ENCODE measurements at places on chromosomes 6 and 20. TPM values are rescaled to one million over a fixed set of nuclear protein-coding genes. Genes with fewer than 3 reads are reported as not detected.

- no peak for DNase-seq
Observed at GRCh38 chr6:11527274-11527870, 10.2 kb upstream of the TMEM170B start.

DNA sequence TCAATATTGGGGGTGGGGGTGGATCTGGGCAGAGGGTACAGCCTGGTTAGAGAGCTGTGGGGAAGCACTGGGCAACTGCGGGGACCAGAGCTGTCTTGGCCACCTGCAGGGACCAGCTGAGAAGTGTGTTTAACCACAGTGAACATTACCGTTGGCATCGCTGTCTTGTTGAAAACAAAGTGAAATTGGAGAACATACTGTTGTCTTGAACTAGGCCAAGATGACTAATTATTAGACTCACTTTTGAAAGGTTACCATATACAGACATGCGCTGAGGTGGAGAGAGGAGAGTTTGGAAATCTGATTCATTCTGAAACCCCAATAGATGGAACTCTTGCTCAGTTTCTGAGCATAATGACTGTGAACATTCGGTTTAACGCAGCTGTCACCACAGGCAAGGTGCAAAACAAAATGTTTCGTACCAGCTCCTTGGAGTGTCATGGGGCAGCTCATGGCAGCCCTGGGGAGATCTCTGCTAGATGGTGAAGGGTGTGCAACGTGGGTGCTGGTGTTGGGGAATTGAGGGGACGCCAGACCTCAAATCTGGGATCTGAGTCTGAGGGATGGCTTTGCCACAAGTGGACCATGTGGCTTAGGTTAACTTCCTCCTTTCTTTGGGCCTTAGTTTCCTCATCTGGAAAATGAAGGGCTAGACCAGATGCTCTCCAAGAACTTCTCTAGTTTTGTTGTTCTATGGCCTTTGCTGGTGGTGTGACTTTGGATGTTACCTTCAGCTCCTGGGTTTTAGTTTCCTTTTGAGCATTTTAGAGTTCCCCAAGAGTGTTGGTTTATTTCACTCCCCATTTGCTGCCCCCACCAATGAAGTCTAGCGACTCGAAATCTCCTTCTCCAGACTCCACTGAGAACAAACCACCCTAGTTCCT, 24.6 kb upstream of the GTSF1L start:
- DNase-seq: no peak

DNA sequence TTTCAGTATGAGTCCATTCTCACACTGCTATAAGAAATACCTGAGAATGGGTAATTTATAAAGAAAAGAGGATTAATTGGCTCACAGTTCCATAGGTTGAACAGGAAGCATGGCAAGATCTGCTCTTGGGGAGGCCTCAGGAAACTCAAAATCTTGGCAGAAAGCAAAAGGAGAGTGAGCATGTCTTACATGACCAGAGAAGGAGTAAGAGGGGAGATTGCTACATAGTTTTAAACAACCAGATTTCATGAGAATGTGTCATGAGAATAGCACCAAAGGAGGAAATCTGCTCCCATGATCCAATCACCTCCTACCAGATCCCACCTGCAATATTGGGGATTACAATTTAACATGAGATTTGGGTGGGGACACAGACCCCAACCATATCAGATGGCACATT, 672.4 kb downstream of the HTR1B start:
- no peak for DNase-seq

GRCh38 chr6:150027806-150028565, 2.7 kb upstream of the RAET1L start:
- no peak for DNase-seq

DNA sequence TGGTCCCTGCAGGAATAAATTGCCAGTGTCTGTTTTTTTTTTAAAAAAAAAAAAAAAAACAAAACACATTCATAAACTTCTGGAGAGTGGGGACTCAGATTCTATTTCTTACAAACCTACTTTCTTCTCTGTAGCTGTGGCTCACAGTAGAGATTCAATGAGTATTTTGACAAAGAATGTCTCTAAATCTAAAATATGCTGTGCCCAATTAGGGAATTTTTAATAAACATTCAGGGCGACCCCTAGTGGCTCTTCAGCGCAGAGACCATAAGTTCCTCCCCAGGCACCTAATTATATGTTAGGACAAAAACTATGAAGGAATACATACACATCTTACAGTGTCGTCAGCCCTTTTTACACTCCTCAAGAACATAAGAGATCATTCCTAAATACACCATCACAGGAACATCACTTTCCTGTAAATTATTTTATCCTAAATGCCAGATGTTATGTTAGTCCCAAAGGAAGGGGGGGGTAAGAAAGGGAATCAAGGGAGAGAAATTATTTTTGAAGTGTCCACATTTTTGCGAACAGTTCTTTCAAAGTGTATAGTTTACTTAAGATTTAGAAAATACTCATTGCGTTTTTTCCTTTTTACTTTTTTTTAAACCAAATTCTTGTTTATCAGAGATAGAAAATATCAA, 21.8 kb upstream of the NAA20 start:
- DNase-seq: peak; percentile 65

GRCh38 chr6:7976485-7977056, 66.0 kb upstream of the TXNDC5 start:
- DNase-seq: no peak

DNA sequence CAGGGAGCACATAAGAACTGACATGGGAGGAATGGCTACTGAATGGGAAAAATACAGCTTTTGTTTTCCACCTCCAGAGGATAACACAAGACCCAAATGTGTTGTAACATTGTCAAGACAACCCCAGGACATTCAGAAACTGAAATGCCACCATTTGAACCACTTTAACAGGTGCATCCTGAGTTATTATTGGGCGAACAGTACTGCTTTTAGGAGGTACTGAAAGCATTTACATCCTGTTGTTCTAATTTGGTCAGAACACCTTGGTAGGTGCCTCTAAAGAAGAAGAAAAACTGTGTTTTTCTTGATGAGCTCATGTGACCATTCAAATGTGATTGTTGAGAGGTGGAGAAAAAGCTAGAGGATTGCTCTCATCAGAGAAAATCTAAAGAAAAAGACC, 6.4 kb upstream of the TXNDC5 start:
- no peak for DNase-seq

- no peak for DNase-seq
Observed at GRCh38 chr20:8061861-8062518, 42.4 kb upstream of the TMX4 start.

- no peak for DNase-seq
Observed at GRCh38 chr20:1827974-1828785, 67.0 kb upstream of the SIRPA start.

- no peak for DNase-seq
Observed at GRCh38 chr20:48530957-48531356, 296.8 kb downstream of the PREX1 start.

GRCh38 chr6:20939161-20939775, 405.0 kb downstream of the CDKAL1 start:
- no peak for DNase-seq

DNA sequence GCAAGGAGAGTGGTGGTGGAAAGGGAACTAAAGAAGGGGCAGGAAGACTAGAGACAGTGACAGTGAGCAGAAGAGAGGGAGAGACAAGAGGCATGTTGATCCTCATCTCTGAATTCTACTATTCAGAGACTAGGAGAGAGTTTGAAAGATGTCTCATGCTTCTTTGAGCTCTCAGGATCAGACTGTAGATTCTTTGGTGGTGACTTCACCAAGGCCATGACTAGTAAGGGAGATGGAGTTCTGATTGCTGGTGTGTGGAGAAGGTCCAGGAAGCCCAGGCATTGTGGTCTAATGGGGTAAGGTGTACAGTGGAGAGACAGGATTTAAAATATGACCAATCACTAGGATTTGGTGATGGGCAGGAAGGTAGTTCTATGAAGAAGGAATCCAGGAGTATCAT, 713 bp downstream of the WFDC9 start:
- DNase-seq: no peak

GRCh38 chr6:15242503-15242902, 3.4 kb upstream of the JARID2 start:
- DNase-seq: no peak

DNA sequence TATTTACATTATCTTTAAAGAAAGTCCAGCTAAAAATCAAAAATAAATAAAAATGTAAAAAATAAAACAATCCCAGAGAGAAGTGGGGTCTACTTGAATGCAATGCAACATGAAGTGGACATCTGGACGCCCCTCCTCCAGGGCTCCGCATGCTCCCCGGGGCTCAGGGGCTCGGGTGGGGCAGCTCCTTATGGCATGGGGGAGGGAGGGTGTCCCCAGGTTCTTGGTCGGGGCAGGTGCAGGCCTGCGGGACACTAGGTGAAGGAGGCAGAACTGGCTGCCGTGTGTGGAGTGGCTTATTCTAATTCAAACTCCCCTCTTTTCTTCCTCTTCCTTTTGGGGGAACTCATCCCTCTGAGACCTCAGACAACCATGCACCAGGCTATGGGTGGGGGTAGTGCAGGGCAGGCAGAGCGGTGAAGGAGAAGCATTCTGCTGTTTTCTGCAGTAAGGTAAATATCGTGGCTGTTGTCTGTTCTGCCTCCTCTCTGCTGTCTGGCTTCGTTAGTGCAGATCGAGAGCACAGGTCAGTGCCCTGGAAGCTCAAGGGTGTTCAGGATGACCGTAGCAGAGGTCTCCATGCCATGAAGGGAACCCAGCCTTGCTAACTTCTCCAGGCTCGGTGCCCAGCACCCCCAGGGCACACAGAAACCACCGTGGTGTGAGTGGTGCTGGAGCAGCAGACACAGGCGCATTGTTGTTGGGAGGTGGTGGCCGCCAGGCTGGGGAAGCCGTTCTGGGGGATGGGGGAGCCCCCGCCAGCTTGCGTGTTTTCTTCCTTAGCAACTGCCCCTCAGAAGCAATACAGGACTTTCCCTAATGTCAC, 82.6 kb downstream of the TTLL2 start:
- no peak for DNase-seq

GRCh38 chr6:13762611-13763441, 51.2 kb upstream of the RANBP9 start:
- DNase-seq: no peak

DNA sequence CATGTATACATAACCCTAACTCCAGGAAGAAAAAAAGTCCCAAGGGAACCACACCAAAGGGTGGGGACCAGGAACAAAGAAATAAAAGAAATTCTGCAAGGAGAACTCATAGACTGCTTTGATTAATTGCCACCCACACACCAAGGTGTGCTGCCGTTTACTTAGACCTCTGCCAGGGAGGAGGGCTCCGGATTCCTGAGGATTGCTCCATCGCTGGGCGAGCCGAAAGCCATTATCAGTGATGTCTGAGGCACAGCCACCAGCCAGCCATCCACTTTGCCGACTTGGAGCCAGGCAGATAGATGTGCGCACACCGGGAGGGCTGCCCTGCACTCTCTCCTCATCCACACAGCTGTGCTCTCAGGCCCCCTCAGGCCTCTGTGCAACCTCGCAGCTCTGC, 272.7 kb upstream of the FOXQ1 start:
- no peak for DNase-seq

DNA sequence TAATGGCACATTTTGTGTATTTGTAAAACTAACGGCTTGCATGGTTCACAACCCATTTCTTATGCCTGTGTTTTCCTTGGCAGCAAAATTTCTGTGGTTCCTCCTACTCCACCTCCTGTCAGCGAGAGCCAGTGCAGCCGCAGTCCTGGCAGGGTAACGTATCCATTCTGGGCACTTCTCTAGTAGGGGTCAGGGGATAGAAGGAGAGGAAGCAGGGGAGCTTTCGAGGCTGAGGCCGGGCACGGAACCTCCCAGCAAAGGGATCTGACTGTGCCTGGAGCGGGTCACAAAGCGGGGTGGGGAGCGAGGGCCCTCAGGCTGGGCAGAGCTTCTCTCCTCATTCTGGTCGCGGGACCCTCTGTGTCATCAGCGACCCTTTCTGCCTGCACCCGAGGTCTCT, 58.4 kb downstream of the SYTL3 start:
- peak; percentile 53 for DNase-seq

- no peak for DNase-seq
Observed at GRCh38 chr6:10756085-10756484, 8.5 kb downstream of the TMEM14B start.

DNA sequence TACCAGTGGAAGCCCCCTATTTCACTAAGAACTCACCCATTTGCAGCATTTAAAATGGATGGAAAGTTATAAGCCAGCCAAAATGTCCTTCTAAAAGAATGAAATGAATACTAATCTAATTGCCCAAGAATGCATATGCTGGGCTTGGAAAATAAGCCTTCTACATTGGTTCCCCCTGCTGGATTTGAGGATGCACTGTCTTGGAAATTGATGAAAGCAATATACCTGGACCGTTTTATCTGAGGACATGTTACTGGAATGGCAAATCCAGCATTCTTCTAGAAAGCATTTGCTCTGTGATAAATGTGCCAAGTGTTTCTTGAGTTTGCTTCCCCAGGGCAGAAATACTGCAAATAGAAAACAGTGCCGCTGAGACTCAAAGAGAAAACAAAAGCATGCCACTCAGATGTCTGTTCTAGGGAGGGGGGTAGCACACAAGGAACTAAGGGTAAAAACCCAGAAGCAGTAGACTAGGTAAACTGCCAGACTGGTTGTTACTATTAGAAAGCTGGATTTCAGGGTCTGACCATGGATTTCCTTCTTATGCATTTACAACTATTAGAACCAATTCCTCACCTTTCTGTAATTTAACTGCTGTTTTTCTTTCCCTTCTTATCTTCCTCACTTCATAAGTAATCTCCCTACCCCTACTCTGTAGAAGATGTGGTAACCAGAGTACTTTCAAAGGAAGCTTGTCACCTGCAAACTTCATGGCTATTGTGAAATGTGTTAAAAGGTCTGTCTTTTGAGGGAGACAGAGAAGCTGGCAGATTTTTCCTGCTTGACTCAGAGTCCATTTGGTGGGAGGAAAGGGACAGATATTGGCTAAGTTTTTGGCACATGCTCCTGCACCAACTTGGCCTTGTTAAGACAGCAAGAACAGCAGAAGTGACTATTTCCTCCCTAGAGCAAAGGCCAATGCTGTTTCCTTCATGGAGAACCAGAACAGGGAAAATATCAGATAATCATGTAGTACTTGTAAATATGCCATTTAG, 642.6 kb downstream of the KIF16B start:
- peak; percentile 54 for DNase-seq

GRCh38 chr6:98835149-98836024, 1.0 kb downstream of the POU3F2 start:
- no peak for DNase-seq

MCHR2 gene
- total RNA-seq: not detected

ZNF391 gene
- 0.42 TPM for total RNA-seq

CDH26 gene
- total RNA-seq: not detected

NHLRC1 gene
- 2.3 TPM for total RNA-seq

GPANK1 gene
- total RNA-seq: 11.7 TPM

SLC39A7 gene
- total RNA-seq: 129 TPM

SLX4IP gene
- 4.5 TPM for total RNA-seq

BACH2 gene
- 5.9 TPM for total RNA-seq

PLA2G7 gene
- total RNA-seq: not detected

All from endothelial cell of umbilical vein (primary cell).